Stimulated activated CD8-positive, alpha-beta memory T cell treated with anti-CD3 and anti-CD28 coated beads, Interleukin-15, amount 100 ng/mL, for 4 hours (primary cell): ENCODE measurements at places on chromosomes 12 and 14.

GRCh38 chr12:113818833-113819232 is 147.3 kb downstream of the RBM19 start:
- DNase-seq, result no peak

DNA sequence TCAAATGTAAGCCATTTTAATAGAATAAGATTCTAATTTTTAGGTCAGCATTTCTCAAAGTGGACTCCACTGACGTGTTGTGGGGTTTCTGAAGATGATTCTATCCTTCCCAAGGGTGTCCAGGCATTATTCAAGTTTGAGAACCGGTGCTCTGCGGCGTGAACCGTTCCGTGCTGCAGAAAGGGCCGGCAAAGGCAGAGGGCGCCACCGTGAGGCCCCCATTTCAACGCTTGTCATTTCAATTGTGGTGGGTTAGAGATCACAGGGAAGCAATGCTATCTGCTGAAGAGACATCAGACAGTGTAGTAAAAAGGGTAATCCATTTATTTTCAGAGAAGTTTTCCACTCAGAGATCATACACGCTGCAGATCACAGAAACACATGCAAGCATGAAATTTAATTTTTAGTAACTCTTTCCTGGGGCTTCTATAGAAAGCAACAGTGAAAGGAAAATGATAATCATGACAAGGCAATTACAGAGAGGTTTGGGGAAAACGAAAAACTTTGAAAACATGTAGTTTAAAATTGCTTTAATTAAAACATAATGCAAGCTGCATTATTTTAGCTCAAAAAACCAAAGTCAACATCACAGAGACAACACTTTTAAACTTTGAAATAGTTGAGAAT is 201.7 kb downstream of the EXOC5 start:
- DNase-seq, result no peak

GRCh38 chr12:127629066-127629820 is 637.7 kb upstream of the TMEM132C start:
- no peak for DNase-seq

DNA sequence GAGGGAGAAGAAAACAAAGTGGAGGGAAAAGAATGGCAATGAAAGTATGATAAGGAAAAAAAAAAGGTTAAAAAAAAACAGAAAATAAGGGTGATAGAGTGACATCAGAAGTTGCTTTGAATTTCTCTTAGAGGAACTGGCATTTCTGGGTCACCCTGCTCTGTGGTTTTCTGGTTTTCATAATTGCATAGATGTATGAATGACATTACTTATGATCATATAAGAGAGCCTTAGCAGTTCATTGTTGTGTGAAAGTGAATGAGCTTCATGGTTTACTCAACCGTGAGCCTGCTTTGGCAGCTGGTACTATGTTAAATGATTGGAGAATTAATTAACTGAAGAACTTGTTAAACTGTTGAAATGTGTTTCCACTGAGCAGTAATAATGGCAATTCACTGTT is 336.4 kb upstream of the FBXO33 start:
- no peak for DNase-seq

GRCh38 chr12:40980427-40980961 is 207.6 kb upstream of the PDZRN4 start:
- DNase-seq, result no peak

GRCh38 chr12:115337693-115338543 is 653.9 kb upstream of the TBX3 start:
- no peak for DNase-seq

- no peak for DNase-seq
Measured at GRCh38 chr14:50820786-50821509, 10.0 kb downstream of the NIN start.

GRCh38 chr14:102933618-102934231 is 11.3 kb downstream of the AMN start:
- no peak for DNase-seq

GRCh38 chr14:74934041-74934440 is 11.0 kb upstream of the RPS6KL1 start:
- DNase-seq, result no peak

DNA sequence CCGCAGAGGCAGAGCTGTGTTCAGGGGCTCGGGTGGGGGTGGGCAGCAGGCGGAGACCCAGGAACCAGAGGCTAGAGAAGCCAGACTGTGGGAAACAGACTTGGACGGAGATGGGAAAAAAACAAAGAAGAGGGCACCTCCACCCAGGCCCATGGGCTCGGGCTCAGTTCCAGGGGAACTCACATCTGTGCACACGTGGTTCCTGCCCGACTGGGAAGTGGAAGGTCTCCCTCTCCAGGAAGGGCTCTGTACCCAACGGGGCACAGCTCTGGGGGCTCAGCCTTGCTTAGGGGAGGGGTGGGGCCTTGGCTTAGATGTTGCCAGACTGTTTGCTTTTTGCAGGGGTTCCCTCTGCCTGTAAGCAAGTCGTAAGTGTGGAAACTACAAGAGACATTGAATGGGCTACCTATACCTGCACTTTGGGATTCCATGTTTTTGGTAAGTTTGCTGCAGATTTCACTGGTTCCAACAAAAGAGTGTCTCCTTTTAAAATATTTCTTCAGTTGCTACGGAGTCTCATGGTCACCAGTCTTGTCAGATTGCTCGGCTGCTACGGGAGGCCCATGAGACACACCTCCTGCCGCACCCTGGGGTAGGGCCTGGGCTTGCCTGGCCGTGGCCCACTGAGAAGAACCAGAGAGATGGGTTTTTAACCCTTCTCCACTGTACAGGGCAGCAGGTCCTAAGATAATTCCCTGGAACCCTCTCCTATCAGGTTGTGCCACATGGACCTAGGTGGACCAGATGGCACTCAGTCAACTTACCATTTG is 127.6 kb upstream of the EVL start:
- DNase-seq, result no peak

DNA sequence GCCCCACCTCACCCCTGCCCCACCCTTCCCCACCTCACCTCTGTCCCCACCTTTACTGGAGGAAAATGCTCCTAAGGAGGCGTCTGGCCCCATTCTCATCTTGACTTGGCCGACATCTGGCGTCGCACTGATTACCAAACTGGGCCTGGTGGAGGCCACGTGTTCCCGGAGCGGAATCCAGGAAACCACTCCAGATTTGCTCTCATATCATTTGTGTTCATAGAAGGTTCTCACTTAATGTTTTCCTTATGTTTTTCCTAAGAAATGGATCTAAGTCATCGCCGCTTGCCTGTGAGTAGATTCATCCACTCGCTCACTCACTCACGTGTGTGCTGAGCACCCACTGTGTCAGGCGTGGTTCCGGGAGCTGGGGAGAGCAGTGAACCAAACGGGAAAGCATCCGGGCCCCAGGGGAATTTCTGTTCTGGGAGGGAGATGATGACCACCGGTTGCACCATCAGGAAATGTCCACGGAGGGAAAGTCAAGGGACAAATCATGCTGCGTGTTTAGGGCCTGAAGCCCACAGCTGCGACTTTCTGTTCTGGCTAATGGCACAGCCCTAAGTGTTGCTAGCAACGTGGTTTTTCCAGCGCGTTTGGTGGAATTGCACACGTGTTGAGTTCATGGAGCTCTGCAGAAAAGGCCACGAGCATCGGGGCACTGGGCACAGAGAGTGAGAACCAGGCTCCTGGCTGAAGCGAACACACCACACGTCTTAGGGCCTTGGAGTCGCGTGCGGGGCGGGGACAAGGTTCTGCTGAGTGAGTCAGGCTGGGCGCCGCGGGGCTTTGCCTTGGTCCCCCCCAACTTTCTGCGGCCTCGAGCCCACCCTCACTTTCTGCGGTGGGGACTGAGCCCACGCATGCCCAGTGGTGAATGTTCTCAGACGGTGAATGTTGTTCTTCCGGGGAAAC is 57.7 kb downstream of the ADGRD1 start:
- DNase-seq, result no peak

DNA sequence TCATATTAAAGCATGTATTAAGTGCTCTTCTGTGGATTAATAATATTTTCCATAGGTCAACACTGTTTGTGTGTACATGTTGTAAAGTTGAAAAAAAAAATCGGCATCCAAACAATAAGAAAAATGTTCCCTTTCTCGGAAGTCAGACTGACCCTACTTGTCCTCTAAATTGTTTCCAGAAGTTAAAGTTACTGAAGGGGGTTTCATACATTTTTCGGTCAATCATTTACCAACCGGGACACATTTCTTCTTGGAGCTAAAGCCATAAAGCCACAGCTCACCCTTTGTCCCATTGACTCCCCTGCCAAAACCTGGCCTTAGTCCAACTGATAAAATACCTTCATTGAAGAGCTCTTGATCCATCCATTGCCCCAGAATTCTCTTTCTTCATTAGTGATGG is 230.0 kb downstream of the ANO2 start:
- DNase-seq, result no peak

DNA sequence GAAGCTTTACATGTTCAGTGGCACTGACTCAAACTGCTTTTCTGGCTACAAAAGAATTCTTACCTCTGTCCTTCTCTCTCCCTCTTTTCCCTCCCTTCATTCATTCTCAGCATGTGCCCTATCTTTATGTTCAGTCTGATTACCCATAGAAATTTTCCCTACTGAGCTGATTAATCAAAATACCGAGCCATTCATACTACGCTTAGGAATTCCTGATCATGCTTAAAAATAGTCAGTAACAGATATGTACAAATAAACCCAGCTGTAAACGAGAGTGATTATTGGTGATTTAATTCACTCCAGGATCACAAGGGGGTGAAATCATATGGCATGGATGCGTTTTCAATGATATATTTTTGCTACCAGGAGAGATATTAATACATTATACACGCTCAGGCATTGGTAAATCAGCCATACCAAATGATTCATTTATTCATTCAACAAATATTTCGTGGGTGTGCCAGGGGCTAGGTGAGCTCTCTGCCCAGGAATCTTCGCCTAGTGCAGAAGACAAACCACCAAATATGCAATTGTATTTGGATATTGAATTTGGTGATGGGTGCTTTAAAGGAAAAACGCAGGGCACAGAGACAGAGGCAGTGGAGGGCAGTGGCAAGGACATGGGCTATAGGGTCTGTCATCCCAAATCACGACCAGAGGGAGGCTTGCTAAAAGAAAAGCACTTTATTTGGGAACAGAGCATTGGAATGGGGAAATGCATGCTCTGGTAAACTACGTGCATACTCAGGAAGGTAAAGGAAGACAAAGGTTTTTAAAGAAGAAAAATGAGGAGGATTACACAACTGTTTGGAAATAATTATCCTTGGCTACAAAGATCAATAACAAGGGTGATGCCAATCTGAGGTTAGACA is 13.9 kb upstream of the VRK1 start:
- DNase-seq, result no peak

- DNase-seq, result no peak
Measured at GRCh38 chr12:64752833-64753238, 6.4 kb downstream of the GNS start.

GRCh38 chr14:46250113-46250703 is 401.4 kb downstream of the RPL10L start:
- DNase-seq, result no peak

DNA sequence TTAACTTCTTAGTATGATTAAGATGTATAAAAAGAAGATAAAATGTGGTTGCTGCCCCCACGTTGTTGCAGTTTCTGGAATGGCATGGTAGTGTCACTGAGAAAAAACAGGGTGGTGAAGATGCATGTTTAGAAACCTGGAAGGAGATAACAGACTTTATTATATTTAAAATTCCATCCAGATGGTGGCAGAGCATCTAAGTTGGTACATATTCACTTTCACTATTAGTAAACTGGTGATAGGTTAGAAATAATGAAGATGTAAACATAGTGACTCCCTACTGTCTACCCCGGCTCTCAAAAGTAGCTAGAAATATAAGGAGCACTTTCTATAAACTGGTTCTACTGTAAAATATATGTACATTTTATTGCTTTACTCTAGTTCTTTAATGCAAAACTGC is 279.3 kb downstream of the NPAS3 start:
- no peak for DNase-seq

DNA sequence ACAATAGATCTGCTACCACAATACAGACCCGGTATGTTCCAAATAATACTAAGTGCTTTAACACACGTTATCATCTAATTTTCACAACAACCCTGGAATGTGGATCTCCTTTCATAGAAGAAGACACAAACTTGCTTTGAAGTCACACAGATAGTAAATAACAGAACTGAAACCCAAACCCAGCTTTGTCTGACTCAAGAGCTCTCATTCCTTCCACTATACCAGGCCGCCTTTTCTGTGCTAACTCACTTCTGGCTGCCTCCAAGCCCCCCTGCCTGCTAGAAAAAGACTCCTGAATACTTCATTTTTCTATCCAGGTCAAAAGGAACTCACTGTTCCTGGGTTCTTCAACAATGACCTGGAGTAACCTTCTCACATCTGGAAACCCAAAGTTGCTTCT is 37.8 kb downstream of the PRPF40B start:
- DNase-seq, result no peak
